ENCODE measurements at places on chromosomes 7 and 10.

DNA sequence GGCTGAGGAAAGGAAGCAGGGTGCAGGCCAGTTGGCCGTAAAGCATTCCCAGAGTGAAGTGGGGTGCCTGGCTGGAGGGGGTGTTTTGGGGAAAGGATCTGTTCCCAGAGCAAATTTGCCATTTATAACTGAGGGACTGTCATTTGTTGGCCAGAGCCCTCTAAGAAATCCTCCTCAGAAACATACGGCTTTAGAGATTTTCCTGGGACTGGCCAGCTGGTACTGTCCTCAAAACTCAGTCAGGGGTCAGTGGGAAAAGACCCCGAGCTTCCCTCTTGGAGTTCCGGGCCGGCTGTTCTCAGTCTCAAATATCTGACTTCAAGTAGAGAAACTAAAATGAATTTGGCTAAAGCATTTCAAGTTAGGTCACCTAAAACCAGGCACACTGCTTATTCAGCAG is 55.9 kb downstream of the ETV1 start:
- no peak for DNase-seq

GRCh38 chr7:17722798-17723197 is 217.5 kb downstream of the SNX13 start:
- no peak for DNase-seq

- DNase-seq: no peak
Observed at GRCh38 chr10:102334101-102334500, 61.4 kb upstream of the NFKB2 start.

DNA sequence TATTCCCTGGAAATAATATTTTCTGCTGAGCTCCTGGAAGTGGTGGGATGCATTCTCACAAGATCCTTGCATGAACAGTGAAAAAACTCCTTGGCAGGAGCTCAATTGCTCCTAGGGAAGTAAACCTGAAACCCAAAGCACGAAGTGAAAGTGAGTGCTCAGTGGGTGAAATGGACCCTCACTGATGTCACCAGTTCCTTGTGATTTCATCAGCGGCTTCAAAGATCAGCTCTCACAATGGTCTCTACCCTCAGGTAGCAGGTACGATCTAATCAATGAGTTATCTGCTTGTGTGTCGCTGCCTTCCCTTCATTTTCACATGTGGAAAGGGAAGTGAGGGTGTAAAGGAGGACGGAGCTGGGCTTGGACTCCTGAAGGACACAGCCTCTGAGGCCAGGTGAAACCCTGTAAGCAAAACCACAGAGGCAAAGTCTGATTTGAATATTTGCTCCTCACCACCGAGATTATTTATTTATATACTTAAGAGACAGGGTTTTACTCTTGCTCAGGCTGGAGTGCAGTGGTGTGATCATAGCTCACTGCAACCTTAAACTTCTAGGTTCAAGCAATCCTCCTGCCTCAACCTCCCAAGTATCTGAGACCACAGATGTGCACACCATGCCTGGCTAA is 255.4 kb upstream of the LYZL1 start:
- DNase-seq: no peak

GRCh38 chr10:44898665-44899064 is 12.5 kb upstream of the TMEM72 start:
- DNase-seq: no peak

GRCh38 chr7:96649981-96650380 is 59.7 kb downstream of the SEM1 start:
- DNase-seq: no peak

GRCh38 chr10:132638130-132638515 is 100.5 kb downstream of the INPP5A start:
- DNase-seq: no peak

GRCh38 chr10:36499693-36500092 is 625.7 kb upstream of the ANKRD30A start:
- no peak for DNase-seq

GRCh38 chr10:133353202-133353959 is 4.4 kb downstream of the FUOM start:
- DNase-seq: no peak

- no peak for DNase-seq
Observed at GRCh38 chr7:37309493-37309892, 139.2 kb downstream of the ELMO1 start.

GRCh38 chr7:7595451-7595850 is 28.8 kb downstream of the MIOS start:
- no peak for DNase-seq

- no peak for DNase-seq
Observed at GRCh38 chr7:155705623-155706360, 61.3 kb downstream of the RBM33 start.

GRCh38 chr10:103583871-103584215 is 90.3 kb downstream of the NEURL1 start:
- no peak for DNase-seq

GRCh38 chr7:19249281-19249680 is 104.1 kb upstream of the FERD3L start:
- no peak for DNase-seq

DNA sequence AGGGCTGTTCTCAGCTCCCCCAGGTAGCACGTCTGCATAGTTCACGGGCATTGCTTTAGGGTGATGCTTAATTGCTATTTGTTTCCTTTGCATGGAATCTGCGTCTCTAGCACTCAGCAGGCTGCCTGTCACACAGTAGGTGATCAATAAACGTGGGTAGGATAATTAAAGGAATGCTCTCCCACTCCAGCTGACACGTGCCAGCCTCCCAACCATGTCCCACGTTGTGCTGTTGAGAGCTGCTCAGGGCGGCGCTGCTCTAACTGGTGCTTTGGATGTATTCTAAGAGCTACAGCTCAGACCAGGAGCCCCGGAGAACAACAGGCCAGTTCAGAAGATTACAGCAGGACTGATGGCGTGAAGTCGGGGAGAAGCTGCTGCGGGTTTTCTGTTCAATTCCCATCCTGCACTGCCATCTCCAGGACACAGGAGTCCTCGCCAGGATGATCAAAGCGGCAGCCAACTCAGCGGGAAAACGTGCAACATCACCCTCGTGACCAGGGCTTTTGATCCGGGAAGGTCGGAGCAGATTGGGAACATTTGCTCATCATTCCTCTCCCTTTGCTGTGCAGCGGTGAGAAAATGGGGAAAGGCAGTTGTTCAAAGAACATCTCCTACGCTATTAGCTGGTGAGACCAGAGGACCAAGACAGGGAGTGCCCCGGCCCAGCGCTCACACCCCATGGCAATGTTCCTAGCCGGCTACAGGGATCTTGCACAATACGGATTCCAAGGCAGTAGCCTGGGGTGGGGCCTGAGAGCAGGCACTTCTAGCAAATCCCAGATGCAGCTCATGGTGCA is 50.5 kb upstream of the FOXK1 start:
- DNase-seq: peak; percentile 48

GRCh38 chr7:17968791-17969715 is 28.8 kb upstream of the SNX13 start:
- DNase-seq: no peak

DNA sequence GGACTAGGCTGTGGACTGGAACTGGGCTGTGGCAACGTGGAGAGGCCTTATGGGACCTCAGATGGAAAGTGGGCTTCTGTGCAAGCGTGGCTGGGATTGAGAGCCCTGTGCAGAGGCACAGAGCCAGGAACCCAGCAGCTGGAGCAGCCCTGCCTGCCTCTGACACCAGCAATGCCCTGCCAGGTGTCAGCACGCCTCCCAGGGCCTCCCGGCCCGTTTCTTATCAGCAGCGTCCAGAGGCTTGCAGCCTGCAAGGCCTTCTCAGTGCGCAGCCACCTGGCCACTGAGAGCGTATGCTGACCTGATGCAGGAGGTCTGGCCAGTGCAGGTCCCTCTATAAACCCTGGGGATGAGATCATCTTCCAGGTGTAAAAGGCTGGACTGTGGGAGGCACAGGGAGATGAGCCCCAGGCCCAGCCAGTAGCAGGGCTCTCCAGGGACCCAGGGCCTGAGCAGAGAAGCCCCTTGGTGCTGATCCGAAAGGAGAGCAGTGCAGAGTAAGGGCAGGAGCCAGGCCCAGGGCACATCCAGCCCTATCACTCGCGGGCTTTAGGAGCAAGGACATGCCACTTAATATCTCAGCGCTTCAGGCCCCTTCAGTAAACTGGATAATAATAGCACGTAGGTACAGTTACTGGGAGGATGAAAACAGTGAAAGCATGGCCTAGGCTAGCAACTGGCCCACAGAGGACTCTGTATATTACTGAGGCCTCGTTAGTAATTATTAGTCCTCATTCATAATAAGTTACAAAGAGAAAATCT is 38.8 kb upstream of the ANTXRL start:
- no peak for DNase-seq

DNA sequence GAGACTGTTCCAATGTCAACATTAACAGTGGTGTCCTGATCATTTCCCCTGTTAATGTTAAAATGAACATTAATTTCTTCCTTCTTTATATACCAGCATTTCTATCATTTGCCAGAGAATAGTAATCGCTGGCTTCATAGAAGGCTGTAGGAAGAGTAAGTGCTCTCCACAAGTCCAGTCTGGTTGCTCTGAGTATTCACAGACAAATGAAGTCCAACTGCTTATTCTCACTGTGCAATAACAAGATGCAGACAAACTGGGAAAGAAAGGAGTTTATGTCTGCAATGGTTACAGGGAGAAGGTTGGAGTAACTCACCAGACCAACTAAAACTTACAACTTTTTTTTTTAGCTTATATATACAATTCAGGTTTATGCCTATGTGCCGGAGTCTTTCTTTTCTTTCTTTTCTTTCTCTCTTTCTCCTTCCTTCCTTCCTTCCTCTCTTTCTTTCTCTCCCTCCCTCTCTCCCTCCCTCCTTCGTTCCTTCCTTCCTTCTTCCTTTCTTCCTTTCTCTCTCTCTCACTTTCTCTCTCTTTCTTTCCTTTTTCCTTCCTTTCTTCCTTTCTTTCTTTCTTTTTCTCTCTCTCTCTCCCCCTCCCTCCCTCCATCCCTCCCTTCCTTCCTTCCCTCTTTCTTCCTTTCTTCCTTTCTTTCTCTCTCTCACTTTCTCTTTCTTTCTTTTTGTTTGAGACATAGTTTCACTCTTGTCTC is 19.1 kb downstream of the CDC14C start:
- DNase-seq: no peak

Data from epithelial cell of prostate (primary cell).